Activated naive CD4-positive, alpha-beta T cell treated with Interleukin-2 at 50 U/mL for 16 hours (primary cell): ENCODE measurements at places on chromosomes 3 and 15.

- DNase-seq, result no peak
These were observed 29.7 kb downstream of the SOX2 start for GRCh38 chr3:181741417-181741816.

DNA sequence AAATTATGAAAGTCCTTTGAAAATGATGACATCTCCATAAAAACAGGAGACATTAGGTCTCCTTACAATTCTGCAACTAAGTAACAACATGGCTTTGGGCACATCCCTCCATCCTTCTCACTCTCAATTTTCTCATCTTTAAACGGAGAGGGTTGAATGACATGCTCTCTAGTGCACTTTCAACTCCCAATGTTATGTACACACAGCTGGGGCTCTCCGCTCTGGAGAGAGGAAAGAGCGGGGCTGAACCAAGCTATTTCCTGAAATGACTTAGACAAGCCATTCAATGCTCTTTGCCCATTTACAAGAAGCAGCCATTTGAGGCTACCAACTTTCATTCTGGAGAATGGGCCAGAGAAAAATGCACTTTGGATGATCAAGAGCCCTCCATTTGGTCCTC, 144.2 kb upstream of the BNIP2 start:
- DNase-seq, result no peak

DNA sequence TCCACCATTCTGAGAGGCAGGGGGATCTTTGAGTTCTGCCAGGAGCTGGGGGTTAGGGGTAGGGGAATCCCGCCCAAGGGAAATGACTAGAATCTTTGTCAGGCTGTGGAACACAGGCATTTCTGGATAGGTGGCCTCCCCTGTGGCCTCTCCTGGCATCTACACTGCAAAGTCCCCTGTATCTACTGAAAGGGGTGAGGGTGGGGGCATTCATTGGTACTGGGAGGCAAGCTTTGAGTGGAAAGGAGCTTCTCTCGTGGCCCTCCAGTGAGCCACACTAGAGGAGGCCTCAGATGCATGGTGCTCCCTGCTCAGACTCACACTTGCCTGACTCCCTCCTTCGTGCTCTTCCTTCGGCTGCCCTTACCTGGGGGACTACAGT, 59.9 kb downstream of the CCNL1 start:
- no peak for DNase-seq

GRCh38 chr3:169755488-169755887, 9.4 kb downstream of the TERC start:
- DNase-seq, result no peak

- DNase-seq, result no peak
These were observed 86.7 kb upstream of the OXTR start for GRCh38 chr3:8856071-8856470.

DNA sequence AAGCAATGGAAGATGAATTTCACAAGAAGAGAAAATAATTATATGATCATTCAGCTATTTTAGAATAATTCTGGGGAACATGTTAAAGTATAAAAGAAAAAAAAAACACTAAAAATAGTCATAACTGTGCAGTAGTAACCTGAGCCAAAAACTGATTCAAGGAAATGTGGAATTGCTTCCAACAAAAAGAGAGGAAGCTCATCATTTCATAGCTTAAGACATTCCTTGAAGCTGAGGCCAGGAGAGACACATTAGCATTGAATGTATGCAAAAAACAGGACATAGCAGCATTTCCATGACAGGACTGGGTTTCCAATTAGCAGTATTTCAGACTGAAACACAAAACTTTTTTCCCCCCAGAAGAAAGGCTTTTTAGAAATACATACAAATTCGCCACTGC, 27.7 kb upstream of the LRRN1 start:
- no peak for DNase-seq

DNA sequence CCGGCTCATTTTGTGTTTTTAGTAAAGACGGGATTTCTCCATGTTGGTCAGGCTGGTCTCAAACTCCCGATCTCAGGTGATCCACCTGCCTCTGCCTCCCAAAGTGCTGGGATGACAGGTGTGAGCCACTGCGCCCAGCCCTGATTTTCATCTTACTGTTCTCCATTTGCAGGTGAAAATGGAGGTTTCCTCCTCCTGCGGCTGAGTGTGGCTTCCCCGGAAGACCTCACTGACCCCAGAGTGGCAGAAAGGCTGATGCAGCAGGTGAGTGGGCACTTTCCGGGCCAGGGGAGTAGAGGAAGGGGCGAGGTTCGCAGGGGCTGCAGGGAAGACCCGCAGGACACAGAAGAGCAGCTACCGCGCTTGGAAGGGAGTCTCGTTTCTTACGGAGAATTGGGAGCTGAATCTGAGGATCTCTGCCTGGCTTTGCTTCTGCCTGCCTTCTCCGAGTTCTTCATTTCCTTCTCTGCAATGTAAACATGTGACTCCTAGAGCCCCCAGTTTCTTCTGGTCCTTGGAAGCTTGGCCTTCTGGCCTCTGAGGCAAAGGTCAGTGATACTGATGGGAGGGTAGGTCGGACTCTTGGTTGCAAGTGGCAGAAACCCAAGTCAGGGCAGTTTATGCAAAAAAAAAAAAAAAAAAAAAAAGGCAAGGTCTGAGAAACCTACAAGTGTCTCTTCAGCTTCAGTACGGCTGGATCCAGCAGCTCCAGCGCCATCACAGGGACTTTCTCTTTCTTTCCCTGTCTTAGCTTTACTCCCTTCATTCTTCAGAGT, 8.9 kb downstream of the MUC20 start:
- DNase-seq, result no peak

DNA sequence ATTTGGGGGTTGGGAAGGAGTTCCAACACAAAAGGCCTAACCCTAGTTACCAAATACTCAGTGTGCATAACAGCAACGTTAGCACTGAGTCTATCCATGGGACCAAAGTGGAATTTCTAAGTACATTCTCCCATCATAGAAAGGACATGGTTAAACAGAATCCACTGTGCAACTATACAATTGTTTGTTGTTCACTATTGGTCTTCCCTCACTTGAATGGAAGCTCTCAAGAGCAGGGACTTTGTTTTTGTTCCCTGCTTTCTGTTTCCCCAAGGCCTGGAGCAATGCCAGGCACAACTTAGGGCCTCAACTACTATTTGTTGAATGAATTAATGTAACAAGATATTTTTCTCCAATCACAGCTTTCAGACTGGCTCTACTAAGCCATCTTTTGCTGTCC, 25.6 kb downstream of the COL8A1 start:
- no peak for DNase-seq

DNA sequence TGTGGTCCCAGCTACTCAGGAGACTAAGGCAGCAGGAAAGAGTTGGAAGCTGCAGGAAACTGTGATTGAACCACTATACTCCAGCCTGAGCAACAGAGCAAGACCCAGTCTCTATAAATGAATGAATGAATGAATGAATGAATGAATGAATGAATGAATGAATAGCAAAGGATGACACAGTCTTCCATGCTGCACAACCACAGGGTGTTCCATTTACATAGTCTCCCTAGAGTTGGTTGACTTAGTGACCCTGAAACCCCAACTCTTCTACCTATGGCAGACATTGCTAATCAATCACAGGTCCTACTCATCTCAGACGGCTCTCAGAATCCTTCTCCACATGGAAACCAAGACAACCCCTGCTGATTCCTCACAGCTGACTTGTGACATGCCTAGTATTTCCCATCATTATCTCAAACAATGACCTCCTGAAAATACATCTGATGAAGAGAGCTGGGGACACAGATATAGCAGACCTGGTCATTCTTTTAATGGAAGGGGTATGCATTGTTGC, 2.1 kb downstream of the IQCF5 start:
- no peak for DNase-seq

GRCh38 chr15:63722204-63722808, 111.4 kb downstream of the HERC1 start:
- no peak for DNase-seq

- DNase-seq, result no peak
These were observed 158.7 kb downstream of the SUCLG2 start for GRCh38 chr3:67495751-67496150.

DNA sequence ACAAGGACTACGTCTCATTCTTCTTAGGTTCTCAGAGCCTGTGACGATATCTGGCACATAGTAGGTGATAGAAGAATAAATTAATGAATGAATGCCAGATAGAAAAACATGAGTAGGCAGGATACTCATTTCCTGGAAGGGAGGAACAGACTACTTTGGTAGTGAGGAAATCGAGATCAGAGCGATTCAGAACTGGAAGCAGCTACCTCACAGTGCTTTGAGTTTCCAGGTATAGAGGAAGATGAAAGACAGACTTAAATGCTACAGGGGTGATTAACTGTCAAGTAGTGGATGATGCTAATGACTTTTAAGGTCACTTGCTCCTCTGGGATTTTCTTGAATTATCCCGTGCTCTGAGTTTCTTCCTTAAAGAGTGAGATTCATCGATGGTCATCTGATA, 951.5 kb upstream of the CFAP20DC start:
- DNase-seq, result no peak

GRCh38 chr3:74693696-74694393, 79.4 kb upstream of the CNTN3 start:
- no peak for DNase-seq

DNA sequence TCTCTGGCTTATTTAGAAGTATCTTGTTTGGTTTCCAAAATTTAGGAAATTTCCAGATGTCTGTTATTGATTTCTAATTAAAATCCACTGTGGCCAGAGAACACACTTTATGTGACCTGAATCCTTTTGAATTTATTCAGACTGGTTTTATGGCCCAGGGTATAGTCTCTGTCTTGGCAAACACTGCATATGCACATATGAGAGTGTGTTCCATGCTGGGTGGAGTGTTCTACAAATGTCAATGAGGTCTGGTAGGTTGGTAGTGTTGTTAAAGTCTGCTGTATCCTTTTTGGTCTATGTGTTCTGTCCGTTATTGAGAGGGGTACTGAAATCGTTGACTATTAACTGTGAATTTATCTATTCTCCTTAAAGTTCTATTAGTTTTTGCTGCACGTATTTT, 30.2 kb downstream of the PGPEP1L start:
- DNase-seq, result no peak

DNA sequence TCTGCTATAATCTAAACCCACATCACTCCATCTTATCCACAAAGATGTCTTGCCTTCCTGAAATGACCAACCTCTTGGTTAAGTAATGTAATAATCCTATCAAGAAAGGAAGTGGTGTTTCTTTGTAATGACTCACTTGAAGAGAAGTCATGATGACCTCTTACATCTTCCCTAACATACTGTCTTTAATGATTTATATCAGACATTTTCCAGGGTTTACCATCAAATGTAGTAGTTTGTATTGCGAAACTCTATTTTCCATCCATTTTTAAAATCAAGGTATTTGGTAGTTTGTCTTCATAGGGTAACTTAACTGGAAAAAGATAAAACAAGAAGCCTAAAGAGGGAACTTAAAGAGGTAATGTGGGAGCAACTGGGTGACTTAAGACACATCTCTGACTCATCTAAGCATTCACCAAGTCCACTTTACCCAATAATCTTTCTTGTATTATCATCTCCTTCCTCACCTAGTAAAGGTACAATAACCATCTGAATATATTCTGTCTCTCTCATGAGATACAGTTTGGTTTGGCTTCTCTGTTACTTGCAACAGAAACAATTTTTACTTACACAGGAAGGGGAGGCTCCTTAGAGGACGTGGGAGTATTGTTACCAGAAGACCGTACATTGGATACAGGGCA, 5.7 kb upstream of the MAPK6 start:
- DNase-seq, result no peak

DNA sequence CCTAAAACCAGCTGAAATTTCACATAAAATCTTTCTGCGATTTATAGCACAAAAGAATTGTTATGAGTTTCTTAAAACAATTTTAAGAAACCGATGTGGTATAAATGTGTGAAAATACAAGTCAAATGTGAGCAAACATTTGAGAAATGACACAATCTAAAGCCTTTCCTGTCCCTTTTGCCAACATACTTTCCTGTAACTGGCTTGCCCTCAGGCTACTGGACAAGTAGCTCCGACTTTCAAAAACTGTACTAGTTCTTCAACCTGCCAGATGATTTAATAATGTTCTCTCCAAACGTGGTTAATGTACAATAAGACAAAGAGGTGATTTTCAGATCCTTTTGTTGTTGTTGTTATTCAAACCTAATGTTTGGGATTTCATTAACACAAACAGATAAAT, 105.9 kb upstream of the ARHGEF26 start:
- DNase-seq, result no peak

- DNase-seq, result no peak
These were observed 18.1 kb downstream of the MB21D2 start for GRCh38 chr3:192899540-192899982.

- DNase-seq, result no peak
These were observed 161.0 kb downstream of the PLD1 start for GRCh38 chr3:171649267-171649666.

DNA sequence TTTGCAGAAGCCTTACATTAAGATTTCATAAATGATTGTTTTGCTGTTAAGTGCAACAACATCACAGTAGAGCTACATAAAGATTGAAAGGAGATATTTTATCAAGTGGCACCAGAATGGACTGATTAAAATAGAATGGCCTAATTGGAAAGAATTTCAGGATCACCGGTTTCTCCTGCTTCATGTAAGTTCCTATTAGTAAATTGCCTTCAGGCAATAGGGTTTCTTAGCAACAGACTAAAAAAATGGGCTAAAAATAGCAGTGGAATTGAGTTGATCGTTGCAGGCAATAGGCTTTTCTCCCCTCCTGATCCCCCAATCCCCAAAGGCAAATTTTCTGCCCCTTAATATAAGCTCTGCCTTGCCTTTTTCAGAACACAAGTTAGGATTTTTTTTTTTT, 917 bp downstream of the LNP1 start:
- DNase-seq, result no peak

GRCh38 chr15:91664224-91664836, 189.2 kb upstream of the SLCO3A1 start:
- DNase-seq, result no peak

- DNase-seq, result no peak
These were observed 65.5 kb upstream of the SLC7A14 start for GRCh38 chr3:170651260-170651845.

DNA sequence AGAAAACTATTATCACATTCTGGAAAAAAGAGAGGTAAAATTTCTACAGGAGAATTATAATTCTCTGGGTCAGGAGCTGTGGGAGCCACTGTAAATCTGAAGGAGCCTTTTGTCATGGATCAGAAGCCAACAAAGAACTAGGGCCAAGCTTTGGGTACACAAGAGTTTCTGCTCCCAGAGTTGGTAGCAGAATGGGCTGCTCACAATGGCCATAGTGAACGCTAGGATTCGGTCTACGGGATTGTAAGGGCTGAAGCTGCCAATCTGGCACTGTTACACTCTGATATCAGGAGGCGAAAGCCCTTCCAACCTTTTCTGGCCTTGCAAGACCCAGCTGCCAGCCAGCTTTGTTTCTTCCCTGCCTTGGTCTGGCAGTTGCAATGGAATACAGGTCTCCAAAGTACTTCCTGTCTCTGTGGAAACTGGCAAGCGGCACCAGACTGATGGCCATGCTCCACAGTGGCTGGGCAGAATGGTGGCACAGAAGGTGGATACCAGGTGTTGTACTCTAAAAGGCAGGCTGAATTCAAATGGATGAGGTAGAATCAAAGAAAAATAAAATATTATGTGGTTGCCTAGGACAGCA, 831.7 kb downstream of the CADM2 start:
- DNase-seq, result no peak

DNA sequence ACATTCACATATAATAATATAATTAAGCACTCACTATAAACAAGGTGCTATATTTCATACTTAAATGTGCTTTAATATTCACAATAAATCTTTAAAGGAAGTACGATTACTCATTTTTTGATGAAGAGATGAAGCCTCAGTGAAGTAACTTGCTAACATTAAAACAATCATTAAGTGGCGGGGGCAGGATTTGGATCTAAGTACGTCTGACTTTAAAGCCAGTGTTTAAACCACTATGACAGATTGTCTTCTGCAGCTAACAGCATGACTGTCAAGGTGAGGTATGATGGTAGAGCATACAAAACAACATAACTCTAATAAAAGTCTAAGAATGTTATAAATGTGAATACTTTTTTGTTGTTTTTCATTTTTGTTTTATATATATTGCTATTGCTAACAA, 862.1 kb downstream of the ROBO1 start:
- no peak for DNase-seq
